Inflammatory macrophage (primary cell): ENCODE measurements at places on chromosomes 13 and 19.

- DNase-seq: no peak
These were observed 35.3 kb downstream of the BICRA start for GRCh38 chr19:47644199-47644598.

- peak; percentile 84 for DNase-seq
These were observed 199.7 kb downstream of the KATNAL1 start for GRCh38 chr13:30107521-30108136.

DNA sequence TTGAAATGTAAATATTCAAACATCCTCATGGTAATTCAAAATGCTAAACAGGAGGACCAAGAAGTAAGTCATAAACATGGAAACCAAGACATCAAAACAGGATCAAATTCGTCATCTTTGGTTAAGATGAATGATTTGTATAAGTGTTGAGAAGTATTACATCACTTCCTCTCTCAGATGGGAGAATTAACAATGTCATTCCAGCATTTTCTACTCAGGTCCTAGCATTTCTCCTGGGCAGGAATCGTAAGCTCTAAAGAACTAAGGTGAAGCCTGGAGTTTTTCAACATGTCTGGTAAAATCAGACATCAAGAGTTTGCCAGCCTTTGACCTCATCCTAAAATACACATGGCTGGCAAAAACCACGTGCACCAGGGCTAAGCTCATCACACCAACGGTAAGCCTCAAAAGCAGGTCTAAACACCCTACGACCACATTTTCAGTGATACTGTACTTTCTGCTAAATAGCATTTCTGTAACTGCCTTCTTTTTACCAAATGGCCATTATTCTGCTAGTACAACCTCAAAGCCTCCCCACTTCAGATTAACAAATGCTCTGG lies 24.8 kb downstream of the RANBP3 start:
- peak; percentile 16 for DNase-seq

GRCh38 chr13:113272031-113272430 lies 25.0 kb upstream of the LAMP1 start:
- DNase-seq: peak; percentile 70

DNA sequence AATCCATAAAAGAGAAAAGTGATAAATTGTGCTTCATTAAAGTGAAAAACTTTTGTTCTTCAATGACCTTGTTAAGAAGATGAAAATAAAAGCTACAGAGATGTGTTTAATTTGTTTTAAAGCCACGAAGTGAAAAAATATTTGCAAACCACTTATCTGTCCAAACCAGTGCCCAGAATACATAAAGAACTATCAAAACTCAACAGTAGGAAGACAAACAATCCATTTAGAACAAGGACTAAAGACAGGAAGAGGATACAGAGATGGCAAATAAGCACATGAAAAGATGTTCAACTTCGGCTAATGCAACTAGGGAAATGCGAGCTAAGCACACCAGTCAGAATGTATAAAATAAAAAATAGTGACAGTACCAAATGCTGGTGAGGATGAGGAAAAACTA lies 15.0 kb downstream of the GJB6 start:
- no peak for DNase-seq

DNA sequence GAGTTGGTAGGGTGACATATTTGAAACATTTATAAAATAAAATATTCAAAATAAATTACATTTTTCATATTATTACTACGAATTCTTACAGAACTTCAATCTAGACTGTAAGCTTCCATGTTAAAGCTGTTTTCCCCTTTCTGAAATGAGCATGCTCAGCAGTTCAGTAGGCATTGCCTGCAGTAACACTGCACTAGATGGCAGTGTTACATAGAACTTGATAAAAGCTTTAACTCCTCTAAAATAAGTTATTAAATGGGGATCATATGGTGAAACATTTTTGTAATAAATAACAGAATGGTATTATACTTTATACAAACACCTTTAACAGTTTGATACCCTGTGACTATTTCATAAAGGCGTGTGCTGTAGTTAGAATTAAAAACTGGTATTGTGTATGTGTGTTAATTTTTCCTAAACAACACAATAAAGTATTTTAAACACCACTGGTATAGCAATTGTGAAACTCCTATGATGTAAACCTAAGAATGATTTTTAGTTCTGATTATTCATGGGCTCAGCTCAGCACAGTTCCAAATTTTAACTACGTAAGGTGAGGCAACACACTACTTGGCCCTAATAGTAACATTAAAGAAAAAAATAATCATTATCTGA lies 11.6 kb upstream of the GPR18 start:
- DNase-seq: peak; percentile 73

DNA sequence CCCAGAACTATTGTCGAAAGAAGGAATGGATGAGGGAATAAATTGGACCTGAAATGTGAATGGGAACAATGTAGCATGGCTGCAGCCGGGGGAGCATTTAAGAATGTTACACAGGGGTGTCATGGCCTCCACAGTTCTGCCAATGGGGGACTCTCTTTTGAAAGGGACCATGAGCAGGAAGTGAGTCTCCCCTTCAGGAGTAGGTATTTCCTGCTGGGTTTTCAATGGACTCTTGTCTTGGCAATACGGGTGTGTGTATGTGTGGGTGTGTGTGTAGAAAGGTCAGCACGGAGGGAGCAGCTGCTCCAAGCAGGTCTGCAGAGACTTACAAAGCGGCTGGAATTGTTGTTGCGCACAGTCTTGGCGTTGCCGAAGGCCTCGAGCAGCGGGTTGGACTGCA lies 24.4 kb downstream of the MYO1F start:
- DNase-seq: no peak

DNA sequence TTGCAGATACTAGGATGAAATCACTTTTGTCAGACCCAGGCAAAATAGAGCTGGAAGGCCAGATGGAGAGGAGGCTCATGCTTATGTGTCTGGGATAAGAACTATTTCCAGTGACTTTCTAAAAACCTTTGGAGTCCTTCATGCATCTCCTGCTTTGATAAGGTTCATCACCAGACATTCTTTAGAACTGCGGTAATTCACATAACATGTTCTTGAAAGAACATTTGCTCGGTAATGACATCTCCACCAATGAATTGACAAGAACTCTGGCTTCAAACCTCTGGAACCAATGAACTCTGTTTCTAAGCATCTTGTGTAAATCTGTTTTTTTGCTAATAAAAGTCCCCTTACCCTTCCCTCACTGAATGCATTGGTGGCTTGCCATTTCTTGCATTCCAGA lies 112.0 kb upstream of the KL start:
- DNase-seq: no peak

DNA sequence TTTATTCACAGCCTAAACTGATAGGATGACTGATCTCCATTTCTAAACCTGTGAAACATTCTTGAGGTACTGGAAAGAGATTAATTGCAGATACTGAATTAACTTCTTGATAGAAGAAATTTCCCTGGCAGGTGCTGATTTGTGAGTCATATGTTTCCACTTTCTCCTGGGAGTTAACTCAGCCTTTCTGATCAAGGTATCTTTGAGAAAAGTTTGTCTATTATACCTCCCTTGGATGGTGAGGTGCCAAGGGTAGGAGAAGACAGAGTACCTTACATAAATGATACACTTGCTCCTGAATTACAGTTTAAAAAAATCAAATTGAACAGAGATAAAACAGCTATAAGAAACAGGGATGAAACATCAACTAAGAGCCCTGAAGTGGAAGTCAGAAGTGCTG lies 123.0 kb downstream of the RGCC start:
- no peak for DNase-seq

- DNase-seq: peak; percentile 34
These were observed 1.1 kb upstream of the ZNF444 start for GRCh38 chr19:56139847-56140582.

DNA sequence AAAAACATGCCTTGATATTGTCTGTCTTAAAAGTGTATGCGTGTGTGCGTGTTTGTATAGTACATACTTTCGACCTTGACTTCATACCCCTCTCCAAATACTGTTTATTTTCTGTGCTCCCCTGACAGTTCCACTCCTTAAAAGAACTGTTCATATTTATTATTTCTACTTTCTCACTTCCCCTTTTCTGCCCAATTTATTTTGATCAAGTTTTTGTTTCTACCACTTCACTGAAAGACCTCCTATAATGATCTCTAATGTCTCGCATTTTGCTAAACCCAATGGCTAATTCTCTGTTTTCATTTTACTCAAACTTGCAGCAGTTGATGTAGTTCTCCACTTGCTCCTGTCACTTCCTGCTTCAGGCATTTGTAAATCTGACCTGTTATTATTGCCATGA lies 426.1 kb upstream of the KLF12 start:
- no peak for DNase-seq

- no peak for DNase-seq
These were observed 21.2 kb downstream of the WTIP start for GRCh38 chr19:34502582-34503411.

- DNase-seq: peak; percentile 7
These were observed 255.0 kb upstream of the SLITRK1 start for GRCh38 chr13:84137292-84137691.

DNA sequence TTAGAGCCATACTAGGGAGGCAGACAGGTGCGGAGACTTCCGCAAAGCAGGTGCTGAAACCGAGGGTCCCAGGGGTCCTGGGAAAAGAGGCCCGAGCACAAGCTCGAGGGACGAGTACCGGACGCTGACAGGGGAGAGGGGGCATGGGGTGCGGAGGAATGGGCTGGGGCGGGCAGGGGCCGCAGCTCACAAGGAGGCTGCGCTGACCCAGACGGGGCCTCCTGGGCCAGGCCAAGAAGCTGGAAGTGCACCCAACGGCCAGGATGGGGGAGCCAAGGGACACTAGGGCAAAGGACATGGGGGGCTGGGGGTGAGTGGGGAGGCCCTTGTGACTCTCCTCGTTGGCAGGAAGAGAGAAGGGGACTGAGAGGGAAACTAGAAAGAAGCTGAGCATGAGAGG lies 1.8 kb downstream of the POLR2E start:
- no peak for DNase-seq

DNA sequence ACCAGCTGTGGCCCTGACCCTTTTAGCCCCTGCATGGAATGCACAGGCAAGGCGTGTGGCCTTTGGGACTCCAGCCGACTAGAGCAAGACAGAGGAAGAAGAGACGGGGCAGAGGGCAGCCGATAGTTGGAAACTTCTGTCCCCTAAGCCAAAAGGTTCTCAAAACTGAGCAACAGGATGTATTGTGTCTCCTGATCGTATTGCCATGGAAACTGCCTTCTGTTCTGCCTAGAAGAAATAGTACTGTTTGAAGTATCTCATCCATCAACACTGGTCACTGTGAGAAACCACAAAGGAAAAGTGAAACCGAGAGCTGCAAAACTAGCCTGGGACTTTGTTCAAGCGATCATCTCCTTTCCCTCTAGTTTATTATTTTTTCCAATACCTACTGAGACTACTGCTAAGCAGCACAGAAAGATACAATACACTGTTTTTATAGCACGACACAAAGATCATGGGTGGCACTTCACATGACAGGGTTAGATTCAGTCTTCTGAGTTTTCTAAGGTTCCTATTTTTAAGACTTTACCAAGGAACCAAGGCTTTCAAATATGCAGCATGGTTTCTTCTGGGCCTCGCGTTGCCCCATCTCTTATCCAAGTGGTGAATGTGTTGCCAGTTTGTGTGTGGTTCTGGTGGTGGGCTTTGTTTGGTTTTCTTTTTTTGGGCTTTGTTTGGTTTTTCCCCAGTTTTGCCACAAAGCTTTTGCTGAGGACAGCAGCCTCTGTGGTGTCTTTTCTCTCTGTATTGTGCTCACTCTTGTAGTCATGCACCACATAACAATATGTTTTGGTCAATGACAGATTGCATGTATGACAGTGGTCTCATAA lies 49.3 kb upstream of the GPR183 start:
- DNase-seq: peak; percentile 54

- peak; percentile 9 for DNase-seq
These were observed 25.4 kb downstream of the ALG5 start for GRCh38 chr13:36973621-36974295.

DNA sequence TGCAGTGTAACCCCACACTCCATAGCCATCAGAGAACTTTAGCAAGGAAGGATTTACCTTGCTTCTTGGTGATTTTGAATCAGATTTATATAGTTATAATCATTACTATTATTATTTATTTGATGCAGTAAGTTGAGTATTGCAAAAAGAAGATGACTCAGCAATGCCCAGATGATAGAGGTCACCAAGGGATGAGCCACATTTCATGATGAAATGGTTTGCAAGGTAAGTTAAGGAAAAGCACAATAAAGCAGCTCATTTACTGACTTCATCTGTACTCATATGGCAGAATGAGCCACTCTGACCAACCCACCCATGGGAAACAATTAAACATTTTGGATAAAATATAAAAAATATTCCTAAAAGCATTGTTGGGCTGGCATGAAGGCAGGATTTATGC lies 59.1 kb downstream of the AKAP11 start:
- no peak for DNase-seq

GRCh38 chr19:30781519-30781918 lies 409.3 kb downstream of the ZNF536 start:
- no peak for DNase-seq

DNA sequence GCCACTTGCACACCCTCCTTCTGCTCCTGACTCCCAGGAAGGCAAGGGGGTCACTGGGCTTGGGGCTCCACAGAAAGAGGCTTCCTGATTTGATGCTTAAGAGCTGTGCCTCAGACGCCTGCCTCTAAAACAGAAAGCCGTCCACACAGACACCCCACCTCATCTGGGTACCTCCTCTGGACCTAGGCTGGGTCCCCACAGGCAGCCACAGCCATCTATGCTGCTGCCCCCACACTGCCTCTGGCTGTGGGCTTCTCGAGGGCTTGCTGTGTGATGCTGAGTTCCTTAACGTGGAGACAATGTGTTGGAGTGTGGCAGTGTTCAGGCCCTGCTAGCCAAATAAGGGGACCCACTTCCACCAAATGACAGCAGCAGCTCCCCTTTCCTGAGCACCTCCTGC lies 8.5 kb upstream of the ZSCAN22 start:
- no peak for DNase-seq

DNA sequence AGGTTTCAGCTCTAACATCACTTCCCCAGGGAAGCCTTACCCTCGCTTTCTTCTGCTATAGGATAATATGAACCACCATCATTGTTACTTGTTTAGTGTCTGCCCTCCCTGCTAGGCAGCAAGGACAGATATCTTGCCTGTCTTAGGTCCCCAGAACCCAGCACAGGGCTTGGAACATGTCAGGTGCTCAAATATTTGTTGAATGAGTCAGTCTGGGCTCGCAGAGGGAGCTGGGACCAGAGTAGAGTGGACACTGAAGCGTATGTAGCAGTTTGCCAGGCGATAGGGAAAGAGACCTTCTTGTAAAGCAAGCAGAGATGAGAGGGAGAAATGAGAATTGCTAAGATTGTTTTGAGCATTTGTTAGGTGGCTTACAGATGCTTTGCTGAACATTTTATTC lies 11.7 kb downstream of the BCKDHA start:
- no peak for DNase-seq

GRCh38 chr19:30900051-30900450 lies 449.2 kb downstream of the TSHZ3 start:
- peak; percentile 35 for DNase-seq

DNA sequence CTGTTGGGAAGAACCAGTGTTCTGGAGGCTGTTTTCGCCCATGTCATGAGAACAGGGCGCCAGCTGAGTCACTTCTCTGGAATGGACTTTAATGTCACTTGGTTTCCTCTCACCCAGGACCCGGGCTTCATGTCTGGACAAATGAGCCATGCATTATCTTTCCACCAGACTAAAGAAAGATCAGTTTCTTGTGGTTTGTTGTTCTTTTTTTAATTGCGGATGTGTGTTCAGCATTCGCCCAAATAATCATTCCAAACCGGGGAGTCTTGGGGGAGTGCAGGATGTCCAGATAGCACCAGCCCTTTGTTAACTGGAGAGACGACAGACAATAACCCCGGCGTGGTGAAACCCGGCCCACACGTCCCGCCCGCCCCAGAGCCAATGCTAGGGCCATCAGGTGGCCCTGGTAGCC lies 102.5 kb downstream of the COL4A2 start:
- no peak for DNase-seq

- peak; percentile 35 for DNase-seq
These were observed 73.8 kb upstream of the FRY start for GRCh38 chr13:31957772-31958171.

- no peak for DNase-seq
These were observed 49.8 kb downstream of the VAV1 start for GRCh38 chr19:6822311-6822670.
